ENCODE measurements at places on chromosomes 4 and X. TPM values are rescaled to one million over a fixed set of nuclear protein-coding genes. Genes with fewer than 3 reads are reported as not detected.
A peak's percentile ranks its signal among the peaks of the same experiment; 100 is the strongest.

Gene MTNR1A
- total RNA-seq: not detected

Gene CWH43
- not detected for total RNA-seq

- no peak overlapping the region for H3K4me3 ChIP-seq
- no peaks in the 10 kb centered on the region for H3K4me1 ChIP-seq
- H3K27ac ChIP-seq: no peak overlapping the region
Observed at GRCh38 chrX:153868576-153869472, 17.1 kb downstream of the L1CAM start.

Gene HPGDS
- 0.34 TPM for total RNA-seq

- H3K4me1 ChIP-seq: peaks cover 7% of the 10 kb centered on the region
- no peak overlapping the region for H3K4me3 ChIP-seq
- H3K27ac ChIP-seq: no peak overlapping the region
- no peaks in the 10 kb centered on the region for H3K36me3 ChIP-seq
- H3K27me3 ChIP-seq: no peaks in the 10 kb centered on the region
Observed at GRCh38 chrX:153408221-153408721, 3.0 kb upstream of the ZFP92 start.

DNA sequence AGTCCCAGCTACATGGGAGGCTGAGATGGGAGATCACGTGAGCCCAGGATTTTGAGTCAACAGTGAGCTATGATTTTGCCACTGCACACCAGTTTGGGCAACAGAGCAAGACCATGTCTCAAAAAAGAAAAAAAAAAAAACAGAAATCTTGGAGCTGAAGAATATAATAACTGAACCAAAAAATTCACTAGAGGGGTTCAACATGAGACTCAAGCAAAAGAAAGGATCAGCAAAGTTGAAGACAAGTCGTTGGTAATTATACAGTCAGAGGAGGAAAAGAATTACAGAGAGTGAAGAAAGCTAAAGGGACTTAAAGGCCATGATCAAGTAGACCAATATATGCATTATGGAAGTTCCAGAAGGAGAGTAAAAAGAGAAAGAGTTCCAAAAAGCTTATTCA, 26.9 kb downstream of the SHROOM4 start:
- no peak overlapping the region for H3K4me3 ChIP-seq
- DNase-seq: no peak
- H3K27me3 ChIP-seq: peaks cover 5% of the 10 kb centered on the region
- peaks cover 1% of the 10 kb centered on the region for H3K36me3 ChIP-seq

GRCh38 chr4:86957215-86957614, 22.4 kb downstream of the AFF1 start:
- H3K27me3 ChIP-seq: no peaks in the 10 kb centered on the region
- no peak for DNase-seq
- H3K4me3 ChIP-seq: no peak overlapping the region
- H3K36me3 ChIP-seq: peaks cover 17% of the 10 kb centered on the region
- peak overlapping the region; percentile 55 for H3K27ac ChIP-seq
- peaks cover 49% of the 10 kb centered on the region for H3K4me1 ChIP-seq

Gene NMU
- total RNA-seq: not detected

Gene TBX22
- total RNA-seq: not detected

- H3K36me3 ChIP-seq: no peaks in the 10 kb centered on the region
- no peak overlapping the region for H3K4me3 ChIP-seq
- H3K27ac ChIP-seq: no peak overlapping the region
- H3K27me3 ChIP-seq: no peaks in the 10 kb centered on the region
- no peaks in the 10 kb centered on the region for H3K4me1 ChIP-seq
Observed at GRCh38 chr4:157425897-157426296, 205.4 kb downstream of the GRIA2 start.

GRCh38 chrX:20026278-20026677, 35.4 kb upstream of the BCLAF3 start:
- H3K4me1 ChIP-seq: peaks cover 2% of the 10 kb centered on the region
- H3K27ac ChIP-seq: no peak overlapping the region
- no peak overlapping the region for H3K4me3 ChIP-seq
- H3K27me3 ChIP-seq: no peaks in the 10 kb centered on the region
- no peaks in the 10 kb centered on the region for H3K36me3 ChIP-seq
- DNase-seq: no peak

DNA sequence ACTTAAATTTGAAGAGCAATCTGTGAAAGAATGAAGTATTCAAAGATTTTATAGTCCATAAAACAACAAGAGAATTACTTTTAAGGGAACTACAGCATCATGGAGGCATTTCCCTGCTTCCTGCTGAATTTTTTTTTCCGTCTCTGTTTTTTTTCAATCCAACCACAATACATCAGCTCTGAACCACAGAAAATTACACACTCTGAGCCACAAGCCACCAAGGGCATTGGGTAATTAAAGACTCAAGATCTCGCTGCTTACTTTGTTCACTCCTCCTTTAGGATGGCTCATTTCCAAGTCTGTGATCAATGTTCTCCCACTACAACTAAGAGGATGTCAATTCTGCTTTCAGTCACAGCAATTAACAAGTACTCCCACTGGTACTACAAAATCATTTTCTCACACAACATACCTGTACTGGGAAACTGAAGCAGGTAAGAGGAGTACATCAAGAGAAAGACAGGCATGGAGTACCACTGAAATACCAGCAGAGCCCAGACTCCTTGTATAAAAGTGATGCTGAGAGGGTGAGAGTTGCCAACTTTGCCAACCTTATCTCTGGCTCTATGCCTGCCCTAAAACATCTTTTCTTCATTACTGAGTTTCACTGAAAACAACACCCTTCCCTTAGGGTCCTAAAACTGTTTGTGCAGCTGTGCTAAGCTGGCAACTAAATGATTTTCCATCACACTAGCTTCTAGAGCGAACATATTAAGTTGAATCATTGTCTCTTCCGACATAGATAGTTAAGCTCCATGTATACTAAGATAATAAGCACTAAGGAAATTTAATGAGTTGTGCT, 105.8 kb upstream of the MAGEB18 start:
- H3K4me1 ChIP-seq: no peaks in the 10 kb centered on the region
- H3K27ac ChIP-seq: no peak overlapping the region
- no peak overlapping the region for H3K4me3 ChIP-seq
- DNase-seq: no peak
- H3K36me3 ChIP-seq: no peaks in the 10 kb centered on the region
- no peaks in the 10 kb centered on the region for H3K27me3 ChIP-seq

Gene AMER1
- total RNA-seq: 2.7 TPM

- H3K4me3 ChIP-seq: no peak overlapping the region
- peaks cover 3% of the 10 kb centered on the region for H3K27me3 ChIP-seq
- DNase-seq: no peak
- H3K36me3 ChIP-seq: no peaks in the 10 kb centered on the region
- H3K4me1 ChIP-seq: no peaks in the 10 kb centered on the region
Observed at GRCh38 chr4:183872531-183872930, 32.6 kb upstream of the STOX2 start.

DNA sequence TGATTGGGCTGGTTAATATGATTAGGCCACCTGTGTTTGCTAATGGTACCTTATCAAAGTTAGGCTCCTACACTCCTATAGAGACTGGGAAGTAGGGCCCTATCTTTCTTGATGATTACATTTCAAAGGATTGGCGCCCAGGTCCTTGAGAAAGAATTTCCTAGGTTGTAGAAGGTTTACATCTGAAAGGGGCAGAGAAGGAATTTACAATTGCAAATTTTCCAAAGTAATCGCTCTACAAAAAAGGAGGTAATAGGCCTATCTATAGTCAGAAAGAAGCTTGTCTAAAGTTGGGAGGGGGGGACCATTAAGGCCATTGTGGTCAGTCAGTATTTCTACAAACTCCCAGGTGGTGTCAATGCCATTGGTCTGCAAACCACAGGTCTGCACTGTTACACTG, 638.4 kb downstream of the IL1RAPL1 start:
- H3K4me3 ChIP-seq: no peak overlapping the region
- no peak overlapping the region for H3K27ac ChIP-seq
- H3K4me1 ChIP-seq: no peaks in the 10 kb centered on the region

DNA sequence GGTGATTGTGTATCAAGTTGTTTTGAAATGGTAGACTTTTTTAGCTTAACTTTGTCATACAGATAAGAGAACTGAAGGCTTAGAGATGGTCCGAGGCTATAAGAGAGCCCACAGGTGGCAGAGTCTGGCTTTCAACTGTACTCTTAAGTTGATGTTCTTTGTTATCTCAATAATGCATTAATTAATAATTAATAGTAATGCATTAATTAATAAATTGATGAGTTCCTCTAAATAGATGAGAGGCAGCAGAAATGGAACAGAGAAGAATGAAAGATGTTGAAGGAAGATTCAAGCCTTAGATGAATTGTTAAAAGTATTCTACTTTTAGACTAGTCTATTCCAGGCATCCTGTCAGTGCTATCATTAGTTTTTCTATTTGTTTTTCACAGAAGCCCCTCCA, 22.4 kb downstream of the NUDT9 start:
- no peaks in the 10 kb centered on the region for H3K4me1 ChIP-seq
- H3K4me3 ChIP-seq: no peak overlapping the region
- peaks cover 28% of the 10 kb centered on the region for H3K36me3 ChIP-seq
- no peak for DNase-seq

- peaks cover 45% of the 10 kb centered on the region for H3K4me1 ChIP-seq
- peak overlapping the region; percentile 98 for H3K27ac ChIP-seq
- H3K27me3 ChIP-seq: no peaks in the 10 kb centered on the region
- H3K36me3 ChIP-seq: peaks cover 37% of the 10 kb centered on the region
Observed at GRCh38 chr4:183445097-183445428, 627 bp downstream of the CDKN2AIP start.

Gene CCDC120
- 3.6 TPM for total RNA-seq

- H3K27ac ChIP-seq: no peak overlapping the region
- no peak overlapping the region for H3K4me3 ChIP-seq
- H3K27me3 ChIP-seq: peaks cover 1% of the 10 kb centered on the region
- no peaks in the 10 kb centered on the region for H3K36me3 ChIP-seq
Observed at GRCh38 chr4:124322234-124323065, 390.1 kb downstream of the ANKRD50 start.

Gene ARAP2
- 49.3 TPM for total RNA-seq

DNA sequence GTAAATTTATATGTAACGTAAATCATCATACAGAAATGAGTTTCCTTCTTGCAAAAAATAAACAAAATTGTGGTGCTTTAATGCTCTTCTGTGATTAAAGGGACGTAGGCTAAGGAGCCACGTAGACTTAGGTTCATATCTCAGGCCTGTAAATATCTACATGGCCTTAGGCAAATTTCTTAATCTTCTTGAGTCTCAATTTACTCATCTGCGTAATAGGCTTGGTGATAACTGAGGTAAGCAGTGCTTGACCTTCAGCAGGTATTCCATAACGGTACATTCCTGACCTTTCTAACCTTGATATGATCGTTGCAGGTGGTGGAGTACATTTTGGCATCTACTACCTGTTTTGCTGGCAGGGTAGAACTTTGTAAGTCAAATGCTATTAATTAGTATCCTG, 65.2 kb upstream of the TLR3 start:
- peaks cover 3% of the 10 kb centered on the region for H3K27me3 ChIP-seq
- DNase-seq: no peak
- no peaks in the 10 kb centered on the region for H3K36me3 ChIP-seq
- H3K27ac ChIP-seq: no peak overlapping the region
- no peaks in the 10 kb centered on the region for H3K4me1 ChIP-seq

- no peak for DNase-seq
- no peak overlapping the region for H3K4me3 ChIP-seq
- no peaks in the 10 kb centered on the region for H3K27me3 ChIP-seq
- H3K27ac ChIP-seq: no peak overlapping the region
Observed at GRCh38 chr4:33696586-33696985, 2547.7 kb downstream of the ARAP2 start.

Gene MAGEE2
- total RNA-seq: not detected

Gene GAGE12E
- total RNA-seq: not detected

Gene ZNF182
- 7.1 TPM for total RNA-seq

GRCh38 chr4:145979160-145979559, 40.5 kb upstream of the ZNF827 start:
- no peaks in the 10 kb centered on the region for H3K36me3 ChIP-seq
- H3K4me3 ChIP-seq: no peak overlapping the region
- peaks cover 4% of the 10 kb centered on the region for H3K27me3 ChIP-seq
- no peak overlapping the region for H3K27ac ChIP-seq
- DNase-seq: no peak

GRCh38 chrX:106931831-106932491, 11.8 kb downstream of the CLDN2 start:
- no peak overlapping the region for H3K27ac ChIP-seq
- no peak overlapping the region for H3K4me3 ChIP-seq
- H3K4me1 ChIP-seq: peaks cover 5% of the 10 kb centered on the region
- no peaks in the 10 kb centered on the region for H3K36me3 ChIP-seq
- no peaks in the 10 kb centered on the region for H3K27me3 ChIP-seq

- no peak overlapping the region for H3K4me3 ChIP-seq
- H3K27ac ChIP-seq: no peak overlapping the region
- no peaks in the 10 kb centered on the region for H3K4me1 ChIP-seq
- DNase-seq: no peak
Observed at GRCh38 chr4:118953276-118953675, 64.6 kb downstream of the SYNPO2 start.
